ENCODE measurements at places on chromosomes 2 and 18.

- no peak for DNase-seq
These were observed 533.6 kb upstream of the MEX3C start for GRCh38 chr18:51731070-51731469.

DNA sequence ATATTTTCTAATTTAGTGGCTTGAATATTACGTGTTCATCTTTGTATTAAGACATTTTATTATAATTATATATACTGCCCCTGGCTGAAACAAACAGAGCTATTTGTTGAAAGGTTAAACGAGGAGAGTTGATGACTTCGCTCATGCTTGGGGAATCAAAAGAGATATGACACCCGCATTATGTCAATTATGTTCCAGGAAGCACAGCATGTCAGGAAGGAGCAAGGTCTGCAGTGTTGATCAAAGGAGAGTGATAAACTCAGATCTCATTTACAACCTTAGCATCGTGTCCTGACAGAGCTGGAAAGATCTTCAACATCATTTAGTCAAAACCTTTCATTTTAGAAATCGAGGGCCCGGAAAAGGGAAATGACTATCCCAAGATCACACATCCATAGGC is 510.1 kb downstream of the TDRD15 start:
- no peak for DNase-seq

DNA sequence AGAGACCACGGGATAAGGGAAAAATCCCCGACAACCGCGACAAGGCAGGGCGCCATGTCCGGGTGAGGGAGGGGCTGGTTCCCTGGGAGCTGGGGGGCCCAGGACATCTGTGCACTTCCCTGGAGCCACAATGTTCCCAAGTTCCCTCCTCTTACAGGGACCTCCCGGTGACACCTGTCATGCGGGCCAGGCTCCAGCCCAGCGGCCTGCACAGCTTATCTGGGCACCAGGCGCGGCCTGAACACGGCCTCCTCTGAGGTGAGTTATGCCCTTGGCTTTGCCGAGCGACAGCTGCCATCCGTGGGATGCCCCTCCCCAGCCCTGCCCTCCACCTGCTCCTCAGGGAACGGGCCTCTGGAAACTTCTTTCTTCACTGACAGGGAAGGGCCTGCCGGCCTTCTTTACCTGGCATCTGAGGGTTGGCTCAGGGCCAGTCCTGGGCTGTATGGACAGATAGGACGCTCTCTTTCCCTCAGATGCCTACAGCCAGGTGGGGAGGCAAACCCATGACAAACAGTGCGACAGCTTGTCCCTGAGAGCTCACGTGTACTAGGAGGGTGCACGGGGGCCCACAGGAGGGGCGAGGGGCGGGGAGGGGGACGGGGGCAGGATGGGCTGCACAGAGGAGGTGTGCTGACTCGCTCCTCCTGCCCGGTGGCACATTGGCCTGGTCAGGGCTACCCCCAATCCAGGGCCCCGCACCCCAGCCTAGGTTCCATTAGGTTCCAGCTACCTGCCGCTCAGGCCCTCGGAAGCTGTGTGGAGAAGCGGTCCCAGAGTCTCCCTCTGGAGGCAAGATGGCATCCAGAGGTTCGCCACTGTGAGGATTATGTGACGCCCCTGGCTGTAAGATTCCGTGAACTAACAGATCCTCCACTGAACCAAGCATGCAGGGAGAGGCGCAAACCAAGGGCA is 34.9 kb upstream of the HPCAL1 start:
- no peak for DNase-seq

- DNase-seq: no peak
These were observed 263.2 kb downstream of the LTBP1 start for GRCh38 chr2:33209976-33210375.

DNA sequence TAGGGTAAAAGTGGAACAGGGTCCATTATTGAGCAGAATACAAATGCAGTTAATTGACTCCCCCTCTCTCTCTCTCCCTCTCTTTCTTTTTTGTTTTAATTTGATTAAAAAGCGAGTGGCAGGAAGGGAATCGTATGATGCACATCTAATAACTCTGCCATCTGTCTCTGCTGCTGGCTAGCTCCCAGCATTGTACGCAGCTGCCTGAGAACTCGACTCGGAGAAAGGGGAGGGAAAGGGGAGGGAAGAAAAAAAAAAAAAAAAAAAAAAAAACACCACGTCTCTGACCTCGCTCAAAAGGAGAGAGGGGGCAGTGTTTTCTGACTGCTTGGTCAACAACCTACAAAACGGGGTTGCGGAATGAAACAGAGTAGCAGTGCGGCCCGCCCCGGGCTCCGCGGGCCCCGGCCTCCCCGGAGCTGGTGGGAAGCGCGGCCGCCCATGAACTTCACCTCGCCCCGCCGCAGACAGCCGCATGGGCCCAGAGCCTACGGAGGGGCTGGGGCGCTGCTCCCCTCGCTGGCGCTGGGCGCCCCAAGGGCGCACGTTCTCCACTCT is 265.7 kb downstream of the TCF4 start:
- peak; percentile 80 for DNase-seq
